ENCODE measurements at places on chromosomes 6 and 20. TPM values are rescaled to one million over a fixed set of nuclear protein-coding genes. Genes with fewer than 3 reads are reported as not detected.

Gene ASIP
- not detected for total RNA-seq

Gene UFL1
- 31.0 TPM for total RNA-seq

Gene TMC2
- 0.18 TPM for total RNA-seq

Gene PNLDC1
- not detected for total RNA-seq

Gene PSORS1C2
- not detected for total RNA-seq

Gene MMP24
- total RNA-seq = 0.14 TPM

Gene TBX18
- 34.9 TPM for total RNA-seq

Gene SCGN
- not detected for total RNA-seq

Gene RPS21
- 1,346 TPM for total RNA-seq

Gene POM121L2
- not detected for total RNA-seq

All from smooth muscle cell of bladder (primary cell).